ENCODE measurements at places on chromosomes 1 and 21. TPM values are rescaled to one million over a fixed set of nuclear protein-coding genes. Genes with fewer than 3 reads are reported as not detected.

HDAC1 gene
- 65.0 TPM for total RNA-seq

UBXN10 gene
- total RNA-seq: 3.4 TPM

ERO1B gene
- 15.3 TPM for total RNA-seq

OR14K1 gene
- total RNA-seq: not detected

DENND2D gene
- total RNA-seq: 6.2 TPM

FBXO2 gene
- total RNA-seq: 1.8 TPM

HRNR gene
- not detected for total RNA-seq

SLAMF9 gene
- total RNA-seq: not detected

Data from camera-type eye (tissue), 1 donor.